ENCODE measurements at places on chromosomes 2 and 18. TPM values are rescaled to one million over a fixed set of nuclear protein-coding genes. Genes with fewer than 3 reads are reported as not detected.

POU3F3 gene
- 85.2 TPM for polyA plus RNA-seq

CENPA gene
- polyA plus RNA-seq = 15.0 TPM

SLC40A1 gene
- polyA plus RNA-seq = 172 TPM

SERPINB10 gene
- polyA plus RNA-seq = 0.38 TPM

MC2R gene
- 0.04 TPM for polyA plus RNA-seq

SERPINB13 gene
- polyA plus RNA-seq = not detected

MAPK4 gene
- polyA plus RNA-seq = 8.2 TPM

XIRP2 gene
- polyA plus RNA-seq = 0.09 TPM

DUSP19 gene
- 4.4 TPM for polyA plus RNA-seq

ATF2 gene
- 60.6 TPM for polyA plus RNA-seq

PRKAG3 gene
- polyA plus RNA-seq = 0.17 TPM

BOK gene
- polyA plus RNA-seq = 23.4 TPM

C2orf78 gene
- not detected for polyA plus RNA-seq

TMEFF2 gene
- polyA plus RNA-seq = 19.2 TPM

CCDC68 gene
- 12.7 TPM for polyA plus RNA-seq
